ENCODE measurements at places on chromosomes 11 and 22. TPM values are rescaled to one million over a fixed set of nuclear protein-coding genes. Genes with fewer than 3 reads are reported as not detected.

The POU2AF2 gene
- not detected for polyA plus RNA-seq

GRCh38 chr11:106193956-106194355 is 116.5 kb downstream of the AASDHPPT start:
- no peak for DNase-seq

- no peak for DNase-seq
Observed at GRCh38 chr22:42396621-42397331, 35.4 kb downstream of the NFAM1 start.

DNA sequence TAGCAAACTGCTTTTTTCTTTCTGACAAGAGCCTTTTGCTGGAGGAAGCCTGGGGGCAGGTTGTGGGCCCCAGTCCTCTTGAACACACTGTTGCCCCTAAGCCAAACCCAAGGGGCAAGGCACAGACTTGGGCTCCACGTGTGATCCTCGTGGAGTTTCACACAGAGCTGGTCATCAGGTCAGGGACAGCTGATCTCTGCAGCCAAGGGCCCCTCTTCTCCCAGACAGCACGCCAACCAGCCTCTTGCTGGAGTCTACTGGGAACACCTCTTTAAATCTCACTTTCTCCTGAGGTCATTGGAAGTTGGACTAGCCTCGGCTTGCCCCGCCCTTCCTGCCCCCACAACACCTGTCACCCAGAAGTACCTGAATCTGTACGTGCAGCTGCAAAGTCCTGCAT is 39.8 kb downstream of the C11orf58 start:
- no peak for DNase-seq

- DNase-seq = no peak
Observed at GRCh38 chr11:11998091-11998781, 10.2 kb downstream of the DKK3 start.

The PRAME gene
- polyA plus RNA-seq = not detected

GRCh38 chr11:124311670-124312069 is 2.1 kb downstream of the OR8D1 start:
- no peak for DNase-seq

The KCNJ11 gene
- polyA plus RNA-seq = 27.5 TPM

The NTM gene
- polyA plus RNA-seq = 10.4 TPM

The GVQW3 gene
- polyA plus RNA-seq = 5.0 TPM

DNA sequence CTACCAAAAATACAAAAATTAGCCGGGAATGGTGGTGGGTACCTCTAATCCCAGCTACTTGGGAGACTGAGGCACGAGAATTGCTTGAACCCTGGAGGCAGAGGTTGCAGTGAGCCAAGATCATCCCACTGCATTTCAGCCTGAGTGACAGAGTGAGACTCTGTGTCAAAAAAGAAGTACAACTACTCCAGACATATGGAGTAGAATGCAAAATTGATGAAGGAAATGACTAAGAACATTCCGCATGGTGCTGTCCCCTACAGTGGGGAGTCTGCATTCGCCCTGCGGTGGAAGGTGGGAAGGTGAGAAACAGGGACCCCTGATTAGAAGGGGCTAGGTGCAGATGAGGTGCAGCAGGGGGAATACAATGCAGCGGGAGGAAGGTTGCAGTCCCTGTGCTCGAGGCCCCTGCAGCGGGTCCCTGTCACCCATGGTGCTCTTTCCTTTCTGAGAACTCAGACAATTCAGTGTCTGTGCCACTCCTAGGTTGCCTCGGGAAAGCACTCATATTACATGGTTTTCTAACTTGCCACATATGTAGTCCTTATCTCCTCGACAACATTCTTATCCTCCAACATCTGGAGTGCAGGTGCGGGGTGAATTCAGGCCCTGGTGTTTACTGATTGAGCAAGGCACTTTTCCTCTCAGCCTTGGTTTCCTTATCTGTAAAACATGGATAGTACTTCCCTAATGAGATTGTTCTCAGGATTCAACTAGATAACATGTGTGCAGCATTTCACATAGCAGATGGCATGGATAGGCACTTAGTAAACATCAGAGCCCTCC is 5.2 kb downstream of the POLD4 start:
- no peak for DNase-seq

GRCh38 chr11:13923182-13923581 is 39.3 kb upstream of the SPON1 start:
- no peak for DNase-seq

GRCh38 chr22:45073064-45073463 is 63.3 kb upstream of the PHF21B start:
- DNase-seq = no peak

The BACE1-AS gene
- polyA plus RNA-seq = 13.8 TPM

GRCh38 chr11:128431931-128432330 is 155.4 kb downstream of the ETS1 start:
- DNase-seq = no peak

- DNase-seq = no peak
Observed at GRCh38 chr22:43917521-43917920, 6.1 kb upstream of the PNPLA3 start.

The SAA4 gene
- polyA plus RNA-seq = not detected

DNA sequence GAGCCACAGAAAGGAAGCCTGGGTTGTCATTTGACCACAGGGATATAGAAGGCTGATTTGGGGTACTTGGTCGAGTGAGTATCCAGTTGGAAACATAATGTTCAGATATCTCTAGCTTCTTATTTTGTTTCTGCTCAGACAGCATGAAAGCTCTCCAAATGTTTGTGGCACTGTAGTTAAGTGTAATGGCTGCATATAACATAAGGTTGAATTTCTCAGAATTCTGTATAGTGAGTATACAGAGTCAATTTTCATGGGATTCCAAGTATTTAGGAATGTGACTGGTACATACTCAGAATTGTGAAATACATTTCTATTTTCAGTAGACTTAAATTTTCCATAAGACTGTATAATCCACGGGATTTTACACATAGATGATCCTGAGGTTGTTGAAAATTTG is 2102.1 kb upstream of the RAG2 start:
- no peak for DNase-seq

The CATSPER1 gene
- polyA plus RNA-seq = 0.12 TPM

DNA sequence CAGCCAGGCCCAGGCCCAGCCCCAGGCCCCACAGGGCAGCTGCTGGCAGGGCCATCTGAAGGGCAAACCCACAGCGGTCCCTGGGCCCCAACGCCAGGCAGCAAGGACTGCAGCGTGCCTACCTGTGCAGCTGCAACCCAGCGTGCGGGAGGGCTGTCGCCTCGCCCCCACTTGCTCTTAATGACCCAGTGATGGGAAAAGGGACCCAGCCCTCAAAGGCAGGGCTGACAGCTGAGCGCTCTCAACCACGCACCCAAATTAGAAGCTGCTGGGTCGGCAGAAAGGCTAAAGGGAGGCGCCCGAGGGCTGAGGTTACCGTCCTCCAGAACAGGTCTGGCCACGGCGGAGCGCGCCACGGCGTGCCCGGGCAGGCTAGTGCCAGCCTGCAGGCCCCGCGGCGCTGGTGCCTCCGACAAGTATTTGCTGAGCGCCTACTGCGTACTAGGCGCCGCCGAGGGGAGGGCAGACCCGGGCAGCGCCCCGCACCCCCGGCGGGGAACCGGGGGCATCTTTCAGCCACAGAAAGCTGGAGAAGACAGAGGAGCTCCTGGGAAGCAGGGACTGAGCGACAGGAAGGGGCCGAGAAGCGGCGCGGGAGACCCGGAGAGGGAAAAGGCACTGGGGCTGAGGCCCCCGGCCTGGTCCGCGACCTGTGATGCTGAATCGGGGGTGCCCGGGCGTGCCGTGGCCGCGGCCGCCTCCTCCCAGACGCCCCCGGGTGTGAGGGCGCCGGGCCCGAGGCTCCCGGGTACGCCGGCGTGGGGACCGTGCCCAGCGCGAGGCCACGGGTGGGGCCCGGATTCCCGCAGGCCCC is 773 bp downstream of the HRAS start:
- DNase-seq = no peak

GRCh38 chr11:128621601-128622501 is 34.5 kb upstream of the ETS1 start:
- peak; percentile 61 for DNase-seq

GRCh38 chr11:68431984-68432645 is 28.4 kb upstream of the PPP6R3 start:
- DNase-seq = peak; percentile 31

- no peak for DNase-seq
Observed at GRCh38 chr11:85822814-85823213, 11.9 kb upstream of the SYTL2 start.

The LBHD1 gene
- polyA plus RNA-seq = 7.1 TPM

DNA sequence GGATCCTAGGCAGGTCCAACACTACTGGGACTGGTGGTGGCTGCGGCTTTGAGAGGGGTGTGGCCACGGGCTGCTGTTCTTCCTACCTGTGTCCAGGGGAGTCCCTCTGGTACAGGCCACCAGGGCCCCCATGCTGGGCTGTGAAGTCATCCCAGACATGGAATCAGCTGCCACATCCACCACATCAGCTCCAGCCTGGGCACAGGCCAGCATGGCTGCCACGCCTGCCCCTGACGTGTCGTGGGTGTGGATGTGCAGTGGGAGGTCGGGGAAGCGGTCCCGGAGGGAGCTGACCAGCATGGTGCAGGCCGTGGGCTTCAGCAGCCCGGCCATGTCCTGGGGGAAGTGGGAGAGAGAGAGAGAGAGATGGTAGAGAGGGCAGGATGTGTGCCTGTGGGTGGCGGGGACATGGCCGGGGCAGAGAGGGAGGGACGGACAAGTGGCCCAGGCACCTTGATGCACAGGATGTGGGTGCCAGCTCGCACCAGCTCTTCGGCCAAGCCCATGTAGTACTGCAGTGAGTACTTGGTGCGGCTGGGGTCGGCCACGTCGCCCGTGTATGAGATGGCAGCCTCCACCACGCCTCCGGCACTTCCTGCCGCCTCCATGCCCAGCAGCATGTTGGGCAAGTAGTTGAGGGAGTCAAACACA is 6.2 kb upstream of the LRFN4 start:
- no peak for DNase-seq

The OTOG gene
- 0.08 TPM for polyA plus RNA-seq

- no peak for DNase-seq
Observed at GRCh38 chr11:122359081-122359571, 243.1 kb upstream of the BLID start.

DNA sequence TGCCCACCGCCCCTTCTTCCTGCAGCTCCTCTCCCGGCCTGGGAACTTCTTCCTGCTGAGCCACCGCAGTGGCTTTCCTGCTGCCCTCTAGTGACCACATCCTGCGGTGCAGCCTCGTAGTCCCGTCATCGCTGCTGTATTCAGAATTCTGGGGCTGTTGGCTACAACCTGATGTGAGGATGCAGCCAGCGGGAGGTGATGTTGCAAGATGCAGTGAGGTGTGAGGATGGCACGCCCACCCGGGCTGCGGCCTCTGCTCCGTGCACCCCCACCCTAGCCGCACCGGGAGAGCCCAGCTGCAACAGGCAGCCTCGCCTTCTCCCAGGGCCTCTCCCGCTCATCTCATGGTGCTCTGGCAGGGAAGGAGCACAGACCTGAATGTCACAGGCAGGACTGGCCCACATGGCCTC is 10.1 kb downstream of the CHST1 start:
- DNase-seq = peak; percentile 83

GRCh38 chr22:36367479-36367878 is 20.3 kb downstream of the MYH9 start:
- no peak for DNase-seq

DNA sequence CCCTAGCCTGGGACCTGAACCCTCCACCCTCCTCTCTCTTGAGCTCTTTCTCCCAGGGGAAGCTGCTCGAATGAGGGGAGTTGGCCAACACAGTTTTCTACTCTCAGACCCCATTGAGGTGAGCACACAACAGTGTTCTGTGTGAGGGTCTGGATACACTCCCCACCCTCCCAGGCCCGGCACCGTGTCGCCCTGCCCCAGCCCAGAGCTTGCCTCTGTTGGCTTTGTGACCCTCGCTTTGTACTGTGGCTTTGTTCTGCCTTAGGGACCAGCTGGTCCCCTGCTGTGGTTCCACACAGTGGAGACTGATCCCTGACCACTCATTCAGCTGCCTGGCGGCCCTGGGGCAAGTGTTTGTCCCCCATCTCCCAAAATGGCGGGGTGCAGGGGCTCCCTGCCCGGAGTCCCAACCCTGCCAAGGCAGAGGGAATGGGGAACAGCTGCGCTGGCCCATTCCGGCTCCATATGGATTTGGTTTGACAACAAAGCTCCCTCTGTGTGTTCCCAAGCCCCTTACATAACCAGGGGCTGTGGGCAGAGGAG is 8.3 kb downstream of the ST3GAL4 start:
- no peak for DNase-seq

The CBLIF gene
- polyA plus RNA-seq = not detected

DNA sequence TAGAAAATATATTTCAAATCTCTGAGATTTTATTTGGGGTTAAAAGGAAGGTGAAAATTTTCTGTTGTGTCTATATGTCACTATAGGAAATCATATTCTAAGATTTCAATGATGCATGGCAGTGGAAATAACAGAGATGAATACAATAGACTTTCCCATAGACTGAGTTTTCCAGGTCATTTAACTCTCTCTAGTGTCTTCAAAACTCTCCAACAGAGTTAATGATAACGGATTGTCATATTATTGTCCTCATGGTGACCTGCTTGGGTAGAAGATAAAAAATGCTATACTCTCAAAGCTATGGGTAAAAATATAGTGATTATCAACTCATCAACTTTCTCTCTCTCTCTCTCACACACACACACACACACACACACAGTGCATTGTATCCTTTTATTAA is 312.9 kb downstream of the CNTN5 start:
- no peak for DNase-seq

DNA sequence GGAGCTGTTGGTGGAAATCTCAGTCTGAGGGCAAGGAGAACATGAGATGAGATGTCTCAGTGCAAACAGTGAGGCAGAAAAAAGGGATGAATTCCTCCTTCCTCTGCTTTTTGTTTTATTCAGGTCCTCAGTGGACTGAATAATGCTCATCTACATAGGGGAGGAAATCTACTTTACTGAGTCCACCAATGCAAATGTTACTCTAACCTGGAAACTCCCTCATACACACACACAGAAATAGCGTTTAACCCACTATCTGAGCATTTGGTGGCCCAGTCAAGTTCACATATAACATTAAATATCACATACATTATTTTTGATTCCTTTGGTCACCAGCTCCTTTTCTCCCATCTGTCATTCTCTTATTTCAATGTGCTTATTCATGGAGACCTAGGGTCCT is 418.8 kb downstream of the TMEM135 start:
- no peak for DNase-seq

The RNF141 gene
- polyA plus RNA-seq = 23.9 TPM

DNA sequence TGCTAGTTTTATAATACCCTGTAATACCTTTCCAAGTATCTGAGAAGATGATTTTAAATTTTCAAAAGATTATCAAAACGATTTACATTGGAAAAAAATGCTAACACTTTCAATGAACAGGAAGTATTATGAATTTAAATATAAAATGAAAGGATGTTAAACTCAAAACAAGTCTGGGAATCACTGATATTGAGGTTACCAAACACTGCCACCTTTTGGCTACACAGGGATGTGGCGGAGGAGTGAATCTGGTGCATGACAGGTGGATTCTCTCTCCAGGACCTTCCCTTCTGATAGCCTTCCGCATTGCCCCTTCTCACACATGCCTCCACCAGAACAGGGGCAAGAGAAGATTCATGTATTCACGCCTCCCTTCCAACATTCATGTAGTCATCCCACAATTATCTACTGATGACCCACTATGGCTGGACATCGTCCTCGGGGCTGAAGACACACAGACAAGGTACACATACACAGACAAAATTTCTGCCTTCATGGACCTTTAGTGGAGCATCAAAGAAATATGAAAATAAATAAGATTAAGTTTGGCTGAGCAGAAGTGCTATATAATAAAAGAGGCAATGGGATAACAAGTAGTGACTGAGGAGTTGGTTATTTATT is 34.7 kb downstream of the ATG16L2 start:
- no peak for DNase-seq

GRCh38 chr11:112412383-112412782 is 151.7 kb upstream of the PLET1 start:
- DNase-seq = no peak

The CD3E gene
- polyA plus RNA-seq = 0.50 TPM

Measured in hindlimb muscle (tissue), 1 donor.